ENCODE measurements at places on chromosomes 6 and 20. TPM values are rescaled to one million over a fixed set of nuclear protein-coding genes. Genes with fewer than 3 reads are reported as not detected.
A peak's percentile ranks its signal among the peaks of the same experiment; 100 is the strongest.

The TAGAP gene
- not detected for total RNA-seq

DNA sequence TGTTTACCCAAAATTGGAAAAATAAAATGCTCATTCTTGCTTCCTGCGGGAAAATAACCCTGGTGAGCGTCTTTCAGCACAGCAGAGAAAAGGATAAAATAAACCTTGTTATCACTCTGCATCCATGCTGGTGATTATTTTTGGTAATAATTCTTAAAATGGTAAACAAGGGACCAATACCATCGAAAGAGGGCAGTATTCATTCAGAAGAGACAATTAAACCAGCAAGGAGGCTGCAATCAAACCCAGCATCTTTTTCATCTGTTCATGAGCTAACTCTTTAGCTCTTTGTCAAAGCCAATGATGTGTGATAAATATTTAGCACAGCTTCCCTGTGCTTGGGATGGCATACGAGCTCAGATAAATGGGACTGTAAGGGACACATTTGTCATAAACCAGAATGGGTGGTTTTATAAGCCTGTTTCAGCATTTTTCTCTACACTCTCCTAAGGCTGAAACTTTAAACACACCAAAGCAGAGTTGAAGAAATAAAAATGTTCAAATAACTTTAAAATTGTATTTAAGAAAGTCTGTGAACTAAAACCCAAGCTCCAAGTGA, 34.4 kb downstream of the CDH26 start:
- no peak for DNase-seq

GRCh38 chr6:3797231-3798054, 45.9 kb upstream of the PXDC1 start:
- DNase-seq, result peak; percentile 94

- DNase-seq, result no peak
These were observed 49.3 kb downstream of the GPR63 start for GRCh38 chr6:96787846-96788580.

The PERP gene
- 71.5 TPM for total RNA-seq

- DNase-seq, result no peak
These were observed 84.6 kb downstream of the PHACTR1 start for GRCh38 chr6:12801141-12801540.

DNA sequence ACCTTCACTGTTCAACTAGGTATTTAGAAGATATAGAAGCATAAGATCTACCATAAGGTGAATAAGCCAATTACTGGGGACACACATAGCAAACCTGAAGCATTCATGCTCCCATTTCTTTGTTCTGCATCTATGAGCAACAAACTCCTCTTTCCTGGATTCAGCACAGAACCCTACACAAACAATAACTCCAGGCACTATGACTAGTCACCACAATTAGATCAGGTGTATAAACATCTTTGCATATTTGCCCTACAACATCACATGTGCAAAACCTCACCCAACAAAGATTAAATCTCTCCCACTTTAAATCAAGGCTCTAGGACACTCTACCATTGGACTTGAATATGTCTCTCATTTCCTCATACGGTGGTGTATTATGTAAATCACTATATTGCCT, 652.3 kb downstream of the EPHA7 start:
- no peak for DNase-seq

DNA sequence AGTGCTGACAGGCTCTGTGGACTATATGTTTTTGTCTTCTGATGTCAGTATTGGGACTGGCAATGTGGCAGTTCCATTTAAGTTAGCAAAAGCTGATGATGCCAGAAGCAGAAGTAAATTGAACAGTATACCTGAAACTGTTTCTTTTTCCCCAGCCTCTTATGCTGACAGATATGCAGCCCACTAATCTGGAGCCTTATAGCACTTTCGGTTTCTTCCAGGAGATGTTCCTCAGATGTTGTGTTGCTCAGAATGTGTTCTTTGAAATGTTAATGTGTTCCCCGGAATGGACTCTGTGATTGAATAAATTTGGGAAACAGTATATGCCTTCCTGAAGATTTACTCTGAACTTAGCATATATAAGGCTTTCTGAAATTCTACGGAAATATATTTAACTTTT, 80.7 kb upstream of the MRAP2 start:
- DNase-seq, result no peak

GRCh38 chr6:5115168-5115567, 30.0 kb downstream of the PPP1R3G start:
- no peak for DNase-seq

GRCh38 chr20:46243707-46244628, 64.3 kb downstream of the CDH22 start:
- peak; percentile 40 for DNase-seq

DNA sequence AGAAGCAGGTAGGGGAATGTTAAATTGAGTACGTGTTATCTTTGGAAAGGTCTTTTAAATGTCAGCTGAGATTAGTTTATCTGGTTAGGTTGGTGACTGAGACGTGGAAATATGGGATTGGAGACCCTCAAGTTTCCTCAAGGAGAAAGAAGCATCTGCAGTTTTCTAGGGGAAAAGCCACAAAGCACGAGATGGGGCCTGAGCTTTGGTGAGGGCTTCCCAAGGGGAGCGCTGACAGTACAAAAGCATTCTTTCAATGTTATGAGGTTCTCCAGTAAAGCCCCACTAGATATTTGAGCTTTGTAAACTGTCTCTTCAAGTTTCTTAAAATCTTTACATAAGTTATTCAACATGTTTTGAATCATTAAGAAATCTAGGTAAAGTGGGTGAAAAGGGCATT, 19.6 kb upstream of the HS3ST5 start:
- DNase-seq, result no peak

DNA sequence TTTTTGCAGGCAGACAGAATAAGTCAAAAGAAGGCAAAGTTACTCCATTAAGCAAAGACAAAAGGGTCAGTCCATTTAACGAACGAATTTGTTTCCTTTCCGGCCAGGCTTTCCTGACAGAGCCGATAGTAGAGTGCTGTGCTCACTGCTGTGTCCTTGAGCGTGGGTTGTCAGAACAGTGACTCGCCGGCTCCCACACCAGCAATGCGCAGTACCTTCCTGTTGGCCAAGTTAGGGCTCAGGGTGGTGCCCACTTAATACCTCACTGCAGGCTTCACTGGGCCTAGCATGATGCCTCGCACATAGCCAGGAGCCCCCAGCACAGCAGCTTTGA, 294.7 kb downstream of the FOXC1 start:
- no peak for DNase-seq

The CALHM6 gene
- total RNA-seq, result not detected

DNA sequence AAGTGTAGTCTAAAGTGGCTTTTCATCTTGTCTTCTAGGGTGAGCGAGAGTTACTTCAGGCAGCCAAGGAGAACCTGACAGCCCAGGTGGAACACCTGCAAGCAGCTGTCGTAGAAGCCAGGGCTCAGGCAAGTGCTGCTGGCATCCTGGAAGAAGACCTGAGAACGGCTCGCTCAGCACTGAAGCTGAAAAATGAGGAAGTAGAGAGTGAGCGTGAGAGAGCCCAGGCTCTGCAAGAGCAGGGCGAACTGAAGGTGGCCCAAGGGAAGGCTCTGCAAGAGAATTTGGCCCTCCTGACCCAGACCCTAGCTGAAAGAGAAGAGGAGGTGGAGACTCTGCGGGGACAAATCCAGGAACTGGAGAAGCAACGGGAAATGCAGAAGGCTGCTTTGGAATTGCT, 27.1 kb downstream of the C20orf173 start:
- no peak for DNase-seq

The ASXL1 gene
- 49.2 TPM for total RNA-seq

- DNase-seq, result no peak
These were observed 122.5 kb upstream of the TIAM2 start for GRCh38 chr6:154872542-154873114.

DNA sequence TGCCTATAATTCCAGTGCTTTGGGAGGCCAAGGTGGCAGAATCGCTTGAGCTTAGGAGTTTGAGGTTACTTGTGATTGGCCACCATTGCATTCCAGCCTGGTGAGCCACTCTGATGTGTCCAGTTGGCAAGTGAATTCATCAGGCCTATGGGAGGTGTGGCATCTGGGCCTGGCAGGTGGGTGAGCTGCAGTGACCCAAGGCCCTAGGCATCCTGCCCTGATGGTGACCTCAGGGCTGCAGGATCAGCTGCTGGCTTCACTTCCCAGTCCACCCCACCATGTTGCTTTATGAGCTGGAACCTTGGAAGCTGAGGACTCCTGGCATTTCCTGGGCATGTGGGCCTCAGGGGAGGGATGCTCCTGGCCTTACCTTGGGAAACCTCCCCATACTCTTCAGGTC, 20.5 kb downstream of the RSPH9 start:
- peak; percentile 59 for DNase-seq

DNA sequence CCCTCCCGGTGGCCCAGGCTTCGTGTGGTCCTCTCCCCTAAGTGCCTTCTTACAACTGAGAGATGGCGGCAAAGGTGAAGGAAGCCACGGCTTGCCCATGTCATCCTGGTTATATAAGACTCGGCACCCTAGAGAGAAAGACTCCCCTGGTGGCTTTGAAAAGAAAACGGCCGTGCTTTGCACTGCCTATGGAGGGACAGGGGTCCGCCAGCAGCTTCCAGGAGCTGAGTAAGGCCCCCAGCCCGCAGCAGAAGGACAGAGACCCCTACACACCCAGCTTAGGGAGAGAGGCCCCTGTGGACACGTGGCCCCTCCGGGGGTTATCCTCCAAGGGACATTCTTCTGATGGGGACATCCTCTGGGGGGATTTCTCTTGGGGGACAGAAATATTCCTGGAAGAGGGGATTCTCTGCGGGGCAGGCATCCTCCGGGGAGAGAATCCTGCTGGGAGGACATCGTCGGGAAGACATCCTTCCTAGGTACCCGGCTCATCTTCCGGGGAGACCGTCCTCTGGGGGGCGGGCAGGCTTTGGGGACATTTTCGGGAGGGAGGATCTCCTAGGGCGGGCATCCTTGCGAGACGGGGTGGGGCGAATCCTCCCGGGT, 511 bp upstream of the OGFR start:
- no peak for DNase-seq

The CD40 gene
- total RNA-seq, result not detected

DNA sequence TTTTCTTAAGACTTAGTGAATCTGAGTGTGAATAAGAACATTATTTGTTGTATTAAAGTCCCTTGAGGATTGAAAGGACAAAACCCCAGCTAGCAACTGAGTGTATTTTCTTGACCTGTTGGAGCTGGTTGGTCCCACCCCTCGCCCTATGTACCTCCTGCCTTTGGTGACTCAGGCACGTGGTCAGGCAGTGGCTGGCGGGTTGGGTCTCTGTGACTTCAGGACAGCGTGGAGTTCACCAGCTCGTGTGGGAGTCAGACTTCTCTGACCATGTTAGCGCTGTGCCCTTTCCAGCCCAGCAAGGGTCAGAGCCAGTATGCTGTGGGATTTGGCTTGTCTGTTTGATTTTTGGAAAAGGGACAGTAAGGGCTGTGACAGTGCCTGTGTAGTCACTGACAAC, 93.7 kb downstream of the SSR1 start:
- peak; percentile 8 for DNase-seq

The VGLL2 gene
- total RNA-seq, result not detected

The DNMT3B gene
- total RNA-seq, result 6.2 TPM

DNA sequence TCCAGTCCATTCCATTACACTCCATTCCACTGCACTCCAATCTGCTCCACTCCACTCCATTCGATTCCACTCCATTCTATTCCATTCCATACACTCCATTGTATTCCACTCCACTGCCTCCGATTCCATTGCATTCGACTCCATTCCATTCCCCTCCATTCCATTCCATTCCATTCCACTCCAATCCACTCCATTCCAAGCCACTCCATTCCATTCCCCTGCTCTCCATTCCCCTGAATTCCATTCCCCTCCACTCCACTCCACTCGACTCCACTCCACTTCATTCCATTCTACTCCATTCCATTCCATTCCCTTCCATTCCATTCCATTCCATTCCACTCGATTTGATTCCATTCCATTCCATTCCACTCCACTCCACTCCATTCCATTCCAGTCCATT, 25.7 kb upstream of the DEFB125 start:
- no peak for DNase-seq

GRCh38 chr6:32047855-32048766, 9.9 kb downstream of the CYP21A2 start:
- peak; percentile 66 for DNase-seq

- no peak for DNase-seq
These were observed 3.0 kb downstream of the SLC25A27 start for GRCh38 chr6:46655803-46656202.

DNA sequence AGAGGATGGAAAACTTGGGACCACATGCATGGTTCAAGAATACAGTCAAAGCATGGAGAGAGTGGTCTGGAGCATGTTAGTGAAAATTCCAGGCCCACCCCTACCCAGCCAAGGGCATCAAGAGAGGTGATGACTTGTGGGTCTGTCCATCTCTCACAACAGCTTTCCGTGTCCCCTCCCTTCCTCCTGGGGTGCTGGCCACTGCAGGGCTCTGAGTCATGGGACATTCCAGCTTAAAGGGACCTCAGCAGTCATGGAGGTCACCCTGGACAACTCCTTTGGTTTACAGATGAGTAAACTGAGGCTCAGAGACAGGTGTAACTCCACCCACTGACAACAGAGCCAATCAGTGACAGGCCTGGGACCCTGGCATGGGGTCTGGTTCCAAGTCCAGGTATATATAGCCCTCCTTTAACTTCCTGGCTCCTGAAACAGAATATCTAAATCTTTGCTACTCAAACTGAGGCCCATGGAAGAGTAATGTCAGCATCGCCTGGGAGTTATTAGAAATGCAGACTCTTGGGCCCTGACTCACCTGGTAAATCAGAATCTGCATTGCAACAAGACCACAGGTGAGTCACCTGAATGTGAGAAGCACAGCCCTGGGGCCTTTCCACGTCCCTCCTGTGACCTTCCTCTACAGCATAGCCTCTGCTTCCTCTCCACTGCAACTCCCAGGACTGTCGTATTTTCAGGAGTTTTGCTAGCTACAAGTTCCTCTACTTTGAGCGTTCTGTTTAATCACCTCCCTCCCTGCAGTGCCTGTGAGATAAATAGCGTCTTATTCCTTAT, 170.2 kb downstream of the ZDHHC14 start:
- DNase-seq, result peak; percentile 14

- no peak for DNase-seq
These were observed 52.9 kb downstream of the ATP9A start for GRCh38 chr20:51715163-51715855.

The ULBP1 gene
- 0.07 TPM for total RNA-seq

GRCh38 chr6:24432611-24433010, 29.9 kb downstream of the MRS2 start:
- DNase-seq, result no peak

GRCh38 chr6:19415605-19416326, 421.4 kb upstream of the ID4 start:
- peak; percentile 67 for DNase-seq

DNA sequence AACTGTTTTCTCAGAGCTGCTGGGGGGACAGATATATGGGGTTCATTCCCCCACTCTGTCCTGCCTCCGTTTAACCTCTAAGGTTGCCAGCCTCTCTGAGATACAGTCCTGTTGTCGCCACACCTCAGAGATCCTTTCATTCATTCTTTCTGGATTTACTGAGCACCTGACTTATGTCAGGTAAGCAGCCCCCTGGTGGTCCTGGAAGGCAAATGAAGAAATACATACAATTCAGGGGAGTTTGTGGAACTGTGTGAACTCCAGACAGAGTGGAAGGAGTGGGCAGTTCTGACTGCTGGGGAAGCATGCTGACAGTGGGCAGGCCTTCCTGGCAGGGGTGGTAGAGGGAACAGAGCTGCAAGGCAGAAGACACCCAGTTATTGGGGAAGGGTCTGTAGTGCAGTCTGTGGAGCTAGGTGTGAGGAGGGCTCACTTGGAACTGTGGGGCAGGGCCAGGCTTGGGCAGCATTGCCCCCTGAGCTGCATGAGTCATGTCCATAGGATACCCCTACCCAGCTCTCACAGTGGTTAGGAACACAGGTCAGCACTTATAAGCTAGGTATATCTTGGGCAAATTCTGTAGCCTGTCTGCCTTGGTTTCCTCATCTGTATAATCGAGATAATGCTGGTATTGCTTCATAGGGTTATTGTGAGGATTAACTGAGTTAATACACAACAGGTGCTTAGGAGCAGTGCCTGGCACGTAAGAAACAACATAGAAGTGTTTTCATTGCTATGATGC, 12.8 kb upstream of the SGK2 start:
- no peak for DNase-seq

Data from A172 (cell line).